ENCODE measurements at places on chromosomes 4 and X.

DNA sequence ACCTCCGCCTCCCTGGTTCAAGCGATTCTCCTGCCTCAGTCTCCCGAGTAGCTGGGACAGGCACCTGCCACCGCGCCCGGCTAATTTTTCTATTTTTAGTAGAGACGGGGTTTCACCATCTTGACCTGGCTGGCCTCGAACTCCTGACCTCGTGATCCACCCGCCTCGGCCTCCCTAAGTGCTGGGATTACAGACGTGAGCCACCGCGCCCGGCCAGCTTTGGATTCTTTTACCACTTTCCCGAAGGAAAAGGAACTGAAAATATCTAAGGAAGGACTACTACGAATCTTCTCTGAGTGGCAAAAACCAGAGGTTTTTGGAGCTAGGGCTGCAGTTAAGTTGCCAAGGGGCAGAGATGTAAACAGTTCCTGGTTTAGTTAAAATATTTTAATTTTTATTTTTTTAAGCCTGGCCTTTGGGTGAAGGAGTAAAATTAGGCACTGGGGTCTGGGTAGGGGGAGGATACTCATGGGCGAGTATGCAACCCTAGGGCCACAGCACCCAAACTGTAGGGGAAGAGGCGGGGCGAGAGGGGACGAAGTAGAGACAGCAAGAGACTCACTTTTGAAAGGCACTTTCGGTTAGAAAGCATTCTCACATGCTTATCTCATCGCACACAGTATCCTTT, 525 bp upstream of the CISD2 start:
- no peak for DNase-seq

DNA sequence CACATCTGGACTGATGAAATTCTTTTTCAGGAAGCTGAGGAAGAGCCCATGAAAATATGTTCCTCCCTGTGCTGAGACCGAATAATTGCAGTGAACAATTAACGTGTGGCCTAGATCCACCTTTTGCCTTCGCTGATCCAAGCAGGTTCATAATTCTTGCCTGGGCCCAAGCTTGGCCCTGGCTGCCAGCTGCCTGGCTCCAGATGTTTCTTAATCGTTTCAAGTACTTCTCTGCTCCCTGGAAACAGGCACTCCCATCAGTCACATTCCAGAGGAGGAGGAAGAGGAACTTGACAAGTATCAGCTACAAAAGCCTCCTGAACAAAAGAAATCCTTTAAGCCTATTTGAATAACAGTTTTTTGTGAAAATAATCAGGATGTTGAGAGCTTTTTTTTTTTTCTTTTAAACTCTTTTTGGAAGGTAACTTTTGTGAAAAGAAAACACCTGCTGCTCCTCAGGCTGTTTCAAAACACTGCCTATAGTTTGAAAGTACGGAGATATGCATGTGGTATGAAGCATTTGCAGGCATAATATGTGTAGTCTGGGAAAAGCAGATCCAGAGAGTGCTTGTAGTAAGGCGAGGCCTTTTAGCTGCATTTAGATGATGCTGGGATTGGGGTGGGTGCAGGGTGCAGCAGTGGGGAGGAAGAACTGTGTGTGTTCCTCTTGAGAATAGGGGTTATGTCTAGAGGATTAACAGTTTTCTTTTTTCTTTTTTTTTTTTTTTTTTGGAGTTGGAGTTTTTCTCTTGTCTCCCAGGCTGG, 154.4 kb downstream of the PTTG2 start:
- DNase-seq = no peak

DNA sequence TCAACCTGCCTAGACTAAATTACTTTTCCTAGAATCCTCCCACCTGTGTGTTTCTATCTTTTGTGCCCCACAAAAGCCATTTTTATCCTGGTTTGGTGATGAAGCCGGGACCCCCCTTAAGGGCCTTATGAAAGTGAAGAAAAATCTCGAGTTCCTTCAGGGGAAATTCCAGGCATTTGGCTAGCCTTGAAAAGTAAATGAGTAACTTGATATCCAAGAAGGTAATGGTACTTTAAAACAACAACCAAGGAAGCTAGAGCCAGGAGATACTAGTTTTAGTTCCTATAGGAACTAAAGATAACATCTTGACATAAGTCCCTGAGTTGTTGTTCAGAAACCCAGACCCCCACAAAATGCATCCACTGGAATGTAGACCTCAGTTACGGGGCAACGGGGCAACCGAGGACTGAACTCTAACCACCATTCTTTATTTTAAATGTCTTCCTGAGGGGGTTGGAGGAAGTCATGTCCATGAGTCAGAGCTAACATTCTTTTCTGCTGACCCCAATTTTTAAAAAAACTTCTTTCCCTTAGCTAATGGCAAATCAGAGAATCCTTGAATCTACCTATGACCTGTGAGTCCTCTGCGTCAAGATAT, 73.9 kb downstream of the VCX3A start:
- no peak for DNase-seq

GRCh38 chr4:122823476-122823875, 3.2 kb upstream of the FGF2 start:
- no peak for DNase-seq

DNA sequence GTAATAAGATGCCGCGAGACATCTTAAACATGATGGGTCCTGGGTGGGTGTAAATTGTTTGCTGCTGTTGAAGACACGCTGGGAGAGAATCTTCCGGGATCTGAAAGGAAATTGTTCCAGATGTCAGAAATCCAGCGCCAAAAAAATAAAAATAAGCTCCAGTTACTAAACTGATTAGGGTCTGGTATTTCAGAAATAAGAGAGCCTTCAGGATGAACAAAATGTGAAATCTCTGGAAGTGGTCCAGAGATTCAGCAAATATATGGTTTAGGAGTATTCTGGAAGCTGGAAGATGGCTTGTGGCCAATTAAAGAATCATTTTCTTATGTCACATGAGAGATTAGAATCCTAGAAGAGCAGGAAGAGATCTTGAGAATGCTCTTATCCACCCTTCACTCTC, 75.8 kb upstream of the NHS start:
- DNase-seq = no peak

GRCh38 chr4:55038176-55038890, 87.1 kb downstream of the KDR start:
- DNase-seq = no peak

GRCh38 chr4:123343400-123344041, 53.1 kb upstream of the SPRY1 start:
- no peak for DNase-seq

- DNase-seq = no peak
These were observed 951.2 kb upstream of the DIAPH2 start for GRCh38 chrX:95733426-95733825.

GRCh38 chrX:153884136-153884535, 1.8 kb downstream of the L1CAM start:
- no peak for DNase-seq

DNA sequence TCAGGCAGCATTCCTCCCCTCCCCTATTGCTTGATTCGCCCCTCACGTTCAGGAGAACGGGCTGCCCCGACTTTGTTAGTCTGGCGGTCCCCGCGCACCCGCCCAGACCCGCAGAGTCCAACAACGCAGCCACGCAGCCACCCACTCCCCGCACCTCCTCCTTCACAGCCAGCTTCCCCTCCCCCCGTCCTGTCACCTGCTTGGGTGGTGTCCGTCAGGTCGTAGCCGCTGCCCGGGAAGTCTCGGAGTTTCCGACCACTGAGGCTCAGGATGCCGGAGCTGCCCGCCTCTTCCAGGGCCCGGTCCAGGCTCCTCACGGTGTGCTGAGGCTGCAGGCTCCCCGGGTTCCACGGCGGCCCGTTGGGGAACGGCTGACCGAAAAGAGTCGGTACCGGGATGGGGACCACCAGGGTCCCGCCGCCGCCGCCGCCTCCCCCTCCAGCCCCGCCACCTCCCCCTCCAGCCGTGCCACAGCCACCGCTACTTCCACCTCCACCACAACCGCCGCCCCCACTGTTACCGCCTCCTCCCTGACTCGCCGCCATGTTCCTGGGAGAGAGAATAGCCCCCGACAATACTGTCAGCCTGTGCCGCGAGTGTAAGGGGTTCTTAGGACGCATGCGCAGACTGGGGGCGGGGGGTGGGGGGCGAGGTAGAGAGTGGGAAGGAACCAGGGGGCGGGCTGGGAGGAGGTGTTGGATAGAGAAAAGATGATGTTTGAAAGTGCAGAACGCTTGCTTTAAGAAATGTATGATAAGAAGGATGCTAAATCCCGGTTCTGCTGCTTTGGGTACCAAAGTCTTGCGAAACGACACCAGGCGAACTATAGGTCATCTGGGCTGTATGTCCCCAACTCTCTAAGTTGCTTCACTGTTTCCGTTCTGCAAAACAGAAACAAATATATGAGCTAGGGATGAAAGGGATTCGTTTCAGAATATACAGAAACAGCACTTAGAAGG, at the start of gene LRCH2:
TSS of gene LRCH2 (minus strand) at position 600 of the 959 bp plus-strand sequence. CDS start at position 545, 55 bp downstream.
- DNase-seq = no peak
